ENCODE measurements at places on chromosomes 1 and 21.

- DNase-seq, result no peak
Measured at GRCh38 chr1:61269602-61270001, 187.2 kb downstream of the NFIA start.

- DNase-seq, result no peak
Measured at GRCh38 chr1:13965770-13966398, 265.9 kb downstream of the PRDM2 start.

- DNase-seq, result no peak
Measured at GRCh38 chr1:230407351-230407750, 18.8 kb downstream of the PGBD5 start.

- DNase-seq, result no peak
Measured at GRCh38 chr1:29839726-29840125, 603.4 kb downstream of the PTPRU start.

DNA sequence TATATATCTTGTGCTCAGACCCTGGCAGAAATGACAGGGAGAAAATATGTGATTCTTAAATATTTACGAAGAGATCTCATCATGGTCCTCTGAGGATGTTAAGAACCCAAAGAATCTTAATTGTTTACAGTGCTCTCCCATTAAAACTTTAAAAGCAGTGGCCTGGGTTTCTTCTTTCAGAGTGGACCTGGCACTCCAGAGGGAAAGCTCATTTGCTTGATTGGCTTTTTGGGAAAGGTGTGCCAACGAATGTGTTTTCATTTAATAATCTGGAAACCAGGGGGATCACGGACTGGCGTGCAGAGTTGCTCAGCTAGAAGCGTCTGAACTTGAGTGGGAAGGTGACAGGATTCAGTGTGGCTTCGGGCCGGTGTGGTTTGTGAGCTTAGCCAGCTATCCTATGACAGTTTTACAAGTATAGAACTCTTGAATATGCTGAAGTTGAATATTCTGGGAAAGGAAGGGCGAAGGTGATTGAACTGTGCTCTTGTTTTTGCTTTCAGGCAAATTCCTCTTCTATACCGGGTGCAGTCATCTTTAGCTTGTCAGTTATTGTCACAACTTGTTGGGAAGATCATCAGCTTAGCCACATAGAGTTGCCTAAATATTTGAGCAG lies 154.8 kb downstream of the C1orf21 start:
- no peak for DNase-seq

DNA sequence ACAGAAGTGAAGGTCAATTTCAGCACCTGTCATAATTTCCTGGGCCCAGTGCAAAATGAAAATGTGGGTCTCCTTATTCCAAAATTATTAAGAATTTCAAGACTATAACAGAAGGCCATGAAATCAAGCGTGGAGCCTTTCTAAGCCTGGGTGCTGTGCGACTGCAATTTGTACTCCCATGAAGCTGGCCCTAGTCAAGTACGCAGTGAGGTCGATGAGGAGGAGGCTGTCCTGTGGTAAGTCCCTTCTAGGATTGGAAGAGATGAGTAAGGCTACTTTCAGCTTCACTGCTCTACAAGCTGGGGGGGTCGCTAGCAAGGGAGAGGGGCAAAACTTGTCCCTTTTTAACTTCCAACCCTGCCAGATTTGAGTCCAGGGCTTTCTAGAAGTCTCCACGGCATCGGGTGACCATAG lies 410 bp upstream of the NUDC start:
- no peak for DNase-seq

DNA sequence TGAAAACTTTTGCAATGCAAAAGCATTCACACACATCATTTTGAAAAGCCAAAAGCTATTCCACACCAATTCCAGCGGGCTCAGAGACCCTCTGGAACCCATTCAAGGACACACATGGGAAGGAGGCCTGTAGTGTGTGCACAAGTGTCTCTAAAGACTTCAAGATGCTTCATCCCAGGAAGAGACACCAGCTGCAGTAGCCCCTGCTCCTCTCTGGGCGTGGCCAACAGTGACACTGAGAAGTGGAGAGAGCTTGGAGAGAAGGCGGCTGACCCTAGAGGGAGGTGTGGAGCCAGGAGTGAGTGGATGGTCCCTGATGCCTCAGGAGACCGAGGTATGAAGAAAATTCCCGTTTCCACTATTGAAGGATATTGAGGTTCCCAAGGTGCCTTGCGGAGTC lies 14.9 kb upstream of the TNNI1 start:
- DNase-seq, result no peak

DNA sequence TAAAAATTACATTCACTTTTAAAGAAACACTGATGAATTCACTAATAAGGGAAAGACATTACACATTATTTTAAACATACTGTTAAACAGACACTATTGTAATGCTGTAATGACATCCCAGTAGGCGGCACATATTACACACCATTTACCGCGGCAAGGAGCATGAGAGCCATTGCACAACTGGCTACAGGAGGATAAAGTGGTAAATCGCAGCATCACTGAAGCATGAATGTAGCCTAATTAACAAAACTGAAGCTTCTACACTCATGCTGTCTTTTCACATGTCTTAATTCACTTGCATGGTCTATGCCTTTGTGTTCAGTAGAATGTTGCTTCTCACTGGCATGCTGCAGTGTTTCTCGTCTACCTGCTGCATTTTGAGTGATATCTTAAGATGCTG lies 1046.0 kb downstream of the MRPL39 start:
- no peak for DNase-seq

GRCh38 chr1:223231581-223231980 lies 88.5 kb upstream of the TLR5 start:
- DNase-seq, result no peak

GRCh38 chr21:35106246-35106835 lies 57.2 kb upstream of the RUNX1 start:
- DNase-seq, result no peak
